ENCODE measurements at places on chromosomes 2 and 18.
A peak's percentile ranks its signal among the peaks of the same experiment; 100 is the strongest.

DNA sequence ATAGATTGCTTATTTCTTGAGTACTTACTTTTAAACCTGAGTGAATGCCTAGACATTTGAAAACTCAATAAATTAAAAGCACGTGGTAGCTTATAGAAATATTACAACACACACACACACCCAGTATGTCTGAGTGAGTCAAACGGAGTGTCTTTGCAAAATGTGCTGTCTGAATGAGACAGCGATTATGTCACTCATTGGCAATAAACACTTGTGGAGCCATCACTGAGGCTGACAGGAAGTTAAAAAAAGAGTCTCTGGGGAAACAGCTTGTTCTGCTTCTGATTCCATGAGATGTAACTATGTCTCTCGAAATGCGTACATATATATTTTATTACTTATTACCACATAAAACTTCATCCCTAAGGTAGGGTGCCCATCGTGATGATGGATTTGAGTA is 22.3 kb upstream of the VPS4B start:
- peak; percentile 81 for DNase-seq

DNA sequence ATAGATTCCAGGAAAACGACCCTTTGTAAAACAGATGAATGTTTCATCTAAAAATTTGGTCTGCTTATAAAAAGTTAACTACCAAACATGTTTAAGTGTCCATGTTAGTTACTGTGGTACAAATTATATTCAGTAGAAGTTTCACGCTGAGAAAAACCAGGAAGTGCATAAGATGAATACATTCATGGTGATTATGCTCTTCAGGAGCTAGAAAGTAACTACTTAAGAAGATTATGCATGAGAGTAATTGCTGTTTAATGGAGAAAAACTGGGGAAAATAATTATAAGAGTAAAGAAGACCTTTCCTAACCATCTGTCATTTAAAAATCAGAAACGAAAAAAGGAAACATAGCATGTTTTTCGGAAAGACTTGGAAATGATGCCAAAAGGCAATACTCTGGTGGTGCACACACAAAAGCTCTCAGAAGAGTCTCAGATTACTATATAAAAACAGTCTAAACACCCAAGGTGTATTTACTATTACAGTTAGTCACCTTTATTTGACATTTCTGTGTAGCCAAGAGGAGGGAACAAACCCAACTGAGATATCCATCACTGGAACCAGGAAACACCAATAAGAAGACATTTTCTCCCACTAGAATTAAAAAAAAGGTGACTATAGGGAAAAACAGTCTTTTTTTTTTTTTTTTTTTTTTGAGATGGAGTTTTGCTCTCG is 38.8 kb upstream of the METTL21A start:
- no peak for DNase-seq

DNA sequence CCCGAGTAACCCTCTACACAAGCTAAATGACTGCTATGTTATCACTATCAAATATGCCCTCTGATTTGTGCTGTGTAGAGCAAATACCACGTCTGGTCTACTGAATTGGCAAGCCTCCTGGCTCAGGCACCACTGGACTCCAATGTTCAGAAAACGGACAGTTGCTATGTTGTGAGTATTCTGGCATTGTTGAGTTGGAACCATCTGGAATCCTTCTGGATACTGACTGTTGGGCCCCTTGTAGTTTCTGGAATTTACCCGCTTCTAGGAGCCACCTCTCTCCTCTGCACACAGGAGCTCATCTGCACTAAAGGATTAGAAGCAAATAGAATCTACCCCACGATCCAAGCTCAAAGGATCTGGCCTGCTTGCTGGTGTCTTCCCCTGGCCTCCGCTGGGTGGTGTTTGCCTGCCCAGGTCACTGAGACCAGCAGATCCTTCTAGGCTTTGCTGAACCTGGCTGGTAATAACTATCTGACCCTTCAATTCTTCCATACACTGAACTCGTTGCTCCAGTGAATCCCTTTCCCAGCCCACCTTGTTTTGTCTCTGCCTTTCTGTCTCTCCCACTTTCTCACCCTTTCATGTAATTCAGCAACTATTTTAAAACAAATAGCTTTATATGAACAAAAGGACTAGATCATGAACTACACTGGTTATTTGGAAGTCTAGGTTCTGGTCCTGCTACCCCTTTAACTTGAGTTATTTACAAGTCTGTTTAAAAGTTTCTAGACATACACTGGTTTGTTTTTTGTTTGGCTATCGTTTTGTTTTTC is 2.1 kb upstream of the HAAO start:
- no peak for DNase-seq

- no peak for DNase-seq
These were observed 13.9 kb downstream of the TMEM17 start for GRCh38 chr2:62492048-62492447.

- DNase-seq: peak; percentile 80
These were observed 339.4 kb downstream of the BCL11A start for GRCh38 chr2:60213865-60214625.

DNA sequence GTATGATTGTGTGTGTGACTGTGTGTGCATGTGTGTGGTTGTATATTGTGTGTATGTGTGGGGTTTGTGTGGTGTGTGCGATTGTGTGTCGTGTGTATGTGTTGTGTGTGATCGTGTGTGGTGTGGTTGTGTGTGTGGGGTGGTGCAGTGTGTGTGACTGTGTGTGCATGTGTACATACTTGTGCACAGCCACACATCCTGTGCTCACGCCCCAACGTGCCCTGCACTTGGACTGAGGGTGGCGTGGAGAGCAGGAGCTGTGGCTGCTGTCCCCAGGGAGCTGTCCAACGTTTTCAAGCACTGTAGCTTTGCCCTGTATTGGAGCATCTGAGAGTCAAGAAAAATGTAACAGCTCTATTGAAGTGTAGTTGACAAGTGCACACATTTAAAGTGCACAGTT is 243.2 kb upstream of the HDAC4 start:
- no peak for DNase-seq

DNA sequence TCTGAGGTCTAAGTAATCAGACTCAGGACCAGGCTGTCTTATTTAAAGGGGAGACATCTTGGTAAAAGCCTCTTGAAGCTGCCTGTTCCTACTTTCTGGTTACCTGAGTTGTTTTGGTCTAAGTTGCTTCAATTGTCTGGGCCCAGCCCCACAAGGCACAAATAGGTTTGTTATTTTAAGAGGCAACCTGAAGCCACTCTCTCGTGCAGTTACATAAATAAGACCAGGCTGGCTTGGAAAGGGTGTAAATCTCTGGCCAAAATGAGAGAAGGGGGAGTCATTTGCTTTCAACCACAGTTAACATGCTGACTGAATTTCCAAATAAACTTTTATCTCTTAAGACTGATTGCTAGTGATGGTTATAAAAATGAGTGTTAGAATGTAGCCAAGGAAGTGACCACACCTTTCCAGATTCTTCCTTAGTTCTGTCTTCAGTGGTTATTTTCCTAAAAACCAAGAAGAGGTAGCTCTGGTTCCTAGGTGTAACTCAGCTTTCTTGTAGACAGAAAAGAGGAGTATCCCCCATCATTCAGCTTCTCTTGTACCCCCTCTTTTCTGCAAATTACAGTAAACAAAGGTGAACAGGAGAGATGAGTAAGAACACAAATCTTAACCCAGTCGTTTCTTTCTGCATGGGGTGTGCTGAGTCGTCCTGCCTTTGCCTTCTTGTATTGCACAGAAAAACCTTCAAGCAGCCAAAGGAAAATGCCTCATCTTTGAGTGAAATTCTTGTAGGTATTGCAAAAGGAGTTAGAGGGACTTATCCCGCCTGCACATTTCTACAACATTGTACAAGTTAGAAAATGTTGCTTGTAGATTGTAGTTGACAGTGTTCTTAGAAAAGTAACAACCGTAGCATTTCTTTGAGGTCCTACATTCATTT is 161.5 kb upstream of the NT5C1B start:
- DNase-seq: no peak

DNA sequence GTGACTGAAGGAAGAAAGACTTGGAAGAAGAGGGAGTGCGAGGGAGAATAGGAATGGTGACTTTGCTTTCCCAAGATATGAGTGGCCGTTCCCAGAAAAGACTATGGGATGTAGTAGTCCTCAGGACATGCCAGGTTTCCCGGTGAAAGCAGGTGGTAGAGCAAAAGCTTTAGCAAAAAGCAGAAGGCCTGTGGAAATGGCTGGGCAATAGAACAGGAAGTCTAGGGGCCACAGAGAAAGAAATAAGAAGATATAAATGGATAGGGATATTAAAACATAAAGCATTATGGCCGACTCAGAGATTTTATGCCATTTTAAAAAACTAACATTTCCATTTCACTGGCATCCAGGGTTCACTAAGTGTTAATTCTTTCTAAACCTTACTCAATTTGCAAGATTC is 1.2 kb upstream of the SERPINB13 start:
- no peak for DNase-seq

DNA sequence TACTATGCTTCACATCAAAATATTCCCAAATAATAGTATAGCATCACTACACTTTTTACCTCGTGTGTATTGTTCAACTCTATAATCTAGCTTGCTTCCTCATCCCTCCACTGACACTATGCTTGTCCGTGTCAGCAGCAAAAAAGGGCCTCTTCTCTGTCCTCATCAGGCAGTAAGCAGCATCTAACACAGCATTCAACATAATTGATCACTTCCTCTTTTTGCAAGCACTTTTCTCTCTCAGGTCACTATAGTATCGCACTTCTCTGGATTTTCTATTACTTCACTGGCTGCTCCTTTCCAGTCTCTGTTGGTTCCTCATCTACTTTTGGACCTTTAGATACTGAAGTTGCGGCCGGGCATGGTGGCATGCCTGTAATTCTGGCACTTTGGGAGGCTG is 64.9 kb upstream of the ZSWIM2 start:
- no peak for DNase-seq

DNA sequence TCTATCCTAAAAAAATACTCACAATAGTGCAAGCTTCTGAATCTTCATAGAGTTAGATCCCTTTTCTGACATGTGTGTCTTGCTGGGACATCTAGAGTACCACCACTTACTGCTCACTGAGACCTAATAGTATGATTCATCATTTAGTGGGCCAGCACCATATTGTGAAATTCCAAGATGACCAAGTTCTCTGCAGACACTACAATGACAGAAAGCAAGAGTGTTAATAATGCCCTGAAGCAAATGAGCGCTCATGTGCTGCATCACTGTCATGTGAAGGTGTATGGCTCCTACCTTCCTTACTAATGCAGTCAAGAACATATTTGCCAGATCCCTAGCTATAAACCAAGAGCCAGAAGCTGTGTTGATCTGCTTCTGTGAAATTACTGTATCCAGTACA is 606.2 kb upstream of the NXPH2 start:
- DNase-seq: no peak

GRCh38 chr2:109437325-109438090 is 176.3 kb downstream of the SEPTIN10 start:
- DNase-seq: no peak

- no peak for DNase-seq
These were observed 539.4 kb downstream of the ZNF804A start for GRCh38 chr2:185137700-185138099.

GRCh38 chr2:212935752-212936151 is 215.7 kb downstream of the IKZF2 start:
- no peak for DNase-seq

DNA sequence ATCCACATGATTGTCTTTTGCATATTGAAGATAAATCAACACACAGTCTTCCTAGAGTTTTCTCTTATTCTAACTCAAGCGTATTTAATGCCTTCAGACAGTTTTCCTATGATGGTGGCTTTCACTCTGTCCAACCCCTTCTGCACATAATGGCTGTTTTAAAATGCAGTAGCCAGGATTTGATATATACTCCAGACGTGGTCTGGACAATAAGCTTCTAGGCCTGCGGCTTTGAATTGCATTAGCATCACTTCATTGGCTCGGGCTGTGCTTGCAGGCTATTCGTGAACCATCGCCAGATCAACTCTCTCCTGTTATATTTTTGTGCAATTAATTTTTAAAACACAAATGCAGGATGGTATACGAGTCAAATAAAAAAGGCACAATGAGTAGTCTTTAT is 235.3 kb downstream of the BCL2 start:
- no peak for DNase-seq

GRCh38 chr2:214069254-214069653 is 341.6 kb upstream of the VWC2L start:
- peak; percentile 73 for DNase-seq

- DNase-seq: no peak
These were observed 3.7 kb upstream of the INSIG2 start for GRCh38 chr2:118084491-118085089.

GRCh38 chr2:18610651-18611050 is 21.3 kb upstream of the NT5C1B start:
- no peak for DNase-seq

DNA sequence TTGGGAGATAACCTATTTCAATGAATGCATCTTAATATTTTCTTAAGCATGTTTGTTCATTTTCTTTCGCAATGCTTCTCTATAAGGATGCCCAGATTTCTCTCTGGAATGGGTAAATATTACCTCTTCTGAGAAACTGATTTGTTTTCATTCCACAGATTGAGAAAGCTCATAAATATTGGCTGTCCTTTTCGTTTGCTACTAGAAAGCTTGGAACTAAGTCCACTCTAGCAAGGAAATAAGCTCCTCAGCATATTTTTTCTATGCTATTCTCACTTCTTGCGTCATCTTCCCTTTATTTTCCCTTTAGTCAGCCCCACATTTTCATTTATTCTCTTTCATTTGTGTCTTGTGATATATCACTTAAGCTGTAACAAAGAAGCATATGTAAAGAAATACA is 76.3 kb downstream of the ANTXR1 start:
- DNase-seq: no peak

- no peak for DNase-seq
These were observed 283.9 kb downstream of the ALPK2 start for GRCh38 chr18:58344861-58345463.

GRCh38 chr2:188969236-188969635 is 4.9 kb upstream of the COL3A1 start:
- no peak for DNase-seq

DNA sequence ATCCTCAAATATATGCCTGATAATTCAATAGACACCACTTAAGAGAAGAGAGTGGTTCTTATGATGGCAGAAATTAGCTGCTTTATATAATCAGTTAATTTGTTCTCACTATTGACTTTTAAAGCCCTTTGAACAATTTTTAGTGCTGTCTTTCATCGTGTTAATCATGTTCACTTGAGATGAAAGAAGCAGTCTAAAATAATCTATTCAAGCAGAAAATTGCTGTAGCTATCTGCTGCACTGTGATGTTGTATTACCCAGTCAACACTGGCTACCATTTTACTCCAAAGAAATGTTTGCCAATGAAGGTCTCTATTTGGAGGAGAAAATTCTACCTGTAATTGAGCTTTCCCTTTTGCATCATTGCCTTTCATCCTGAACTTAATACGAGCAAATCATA is 459.8 kb upstream of the FSIP2 start:
- DNase-seq: no peak

DNA sequence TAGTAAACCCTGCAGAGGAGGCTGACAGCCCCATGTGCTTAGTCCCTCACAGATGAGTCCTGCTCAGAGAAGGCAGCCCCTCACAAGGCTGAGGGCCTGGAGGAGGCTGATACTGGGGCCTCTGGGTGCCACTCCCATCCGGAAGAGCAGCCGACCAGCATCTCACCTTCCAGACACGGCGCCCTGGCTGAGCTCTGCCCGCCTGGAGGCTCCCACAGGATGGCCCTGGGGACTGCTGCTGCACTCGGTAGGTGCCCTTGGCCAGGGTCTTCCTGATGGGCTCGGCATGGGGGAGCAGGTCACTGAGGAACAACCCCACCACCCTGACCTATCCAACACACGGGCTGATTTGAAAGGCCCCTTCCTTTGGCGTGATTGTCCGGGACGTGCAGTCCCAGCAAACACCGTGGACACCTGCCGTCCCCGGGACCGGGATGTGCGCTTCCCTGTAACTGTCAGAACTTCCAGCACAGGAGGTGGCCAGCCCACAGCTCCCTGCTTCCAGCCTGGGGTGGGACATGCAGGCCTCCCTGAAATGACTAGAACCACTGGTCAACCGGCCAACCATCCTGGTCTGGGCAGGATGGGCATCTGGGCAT is 38.6 kb downstream of the MLPH start:
- no peak for DNase-seq

All from RWPE1 (cell line).